ENCODE measurements at places on chromosomes 13 and 19.

DNA sequence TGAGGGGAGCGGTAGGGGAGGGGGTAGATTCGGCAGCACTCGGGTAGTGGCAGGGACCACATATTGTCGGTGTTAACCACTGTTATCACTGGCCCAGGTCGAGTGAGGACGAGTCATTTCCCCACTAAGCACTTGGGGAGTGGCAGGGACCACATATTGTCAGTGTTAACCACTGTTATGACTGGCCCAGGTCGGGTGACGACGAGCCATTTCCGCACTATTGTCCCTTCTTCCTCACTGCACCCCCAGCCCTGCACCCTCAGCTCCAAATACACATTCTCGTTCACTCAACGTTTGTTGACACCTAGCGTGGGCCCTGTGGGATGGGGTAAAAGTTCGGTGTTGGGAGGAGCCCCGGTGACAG, 467 bp upstream of the CLN5 start:
- DNase-seq: no peak

DNA sequence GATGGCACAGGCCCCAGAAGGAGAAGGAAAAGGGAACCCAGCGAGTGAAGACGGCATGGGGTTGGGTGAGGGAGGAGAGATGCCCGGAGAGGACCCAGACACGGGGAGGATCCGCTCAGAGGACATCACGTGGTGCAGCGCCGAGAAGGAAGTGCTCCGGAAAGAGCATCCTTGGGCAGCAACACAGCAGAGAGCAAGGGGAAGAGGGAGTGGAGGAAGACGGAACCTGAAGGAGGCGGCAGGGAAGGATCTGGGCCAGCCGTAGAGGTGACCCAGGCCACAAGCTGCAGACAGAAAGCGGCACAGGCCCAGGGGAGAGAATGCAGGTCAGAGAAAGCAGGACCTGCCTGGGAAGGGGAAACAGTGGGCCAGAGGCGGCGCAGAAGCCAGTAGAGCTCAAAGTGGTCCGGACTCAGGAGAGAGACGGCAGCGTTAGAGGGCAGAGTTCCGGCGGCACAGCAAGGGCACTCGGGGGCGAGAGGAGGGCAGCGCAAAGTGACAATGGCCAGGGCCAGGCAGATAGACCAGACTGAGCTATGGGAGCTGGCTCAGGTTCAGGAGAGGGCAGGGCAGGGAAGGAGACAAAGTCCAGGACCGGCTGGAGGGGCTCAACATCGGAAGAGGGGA, 1.1 kb downstream of the PPP1R12C start:
- DNase-seq: peak; percentile 35

DNA sequence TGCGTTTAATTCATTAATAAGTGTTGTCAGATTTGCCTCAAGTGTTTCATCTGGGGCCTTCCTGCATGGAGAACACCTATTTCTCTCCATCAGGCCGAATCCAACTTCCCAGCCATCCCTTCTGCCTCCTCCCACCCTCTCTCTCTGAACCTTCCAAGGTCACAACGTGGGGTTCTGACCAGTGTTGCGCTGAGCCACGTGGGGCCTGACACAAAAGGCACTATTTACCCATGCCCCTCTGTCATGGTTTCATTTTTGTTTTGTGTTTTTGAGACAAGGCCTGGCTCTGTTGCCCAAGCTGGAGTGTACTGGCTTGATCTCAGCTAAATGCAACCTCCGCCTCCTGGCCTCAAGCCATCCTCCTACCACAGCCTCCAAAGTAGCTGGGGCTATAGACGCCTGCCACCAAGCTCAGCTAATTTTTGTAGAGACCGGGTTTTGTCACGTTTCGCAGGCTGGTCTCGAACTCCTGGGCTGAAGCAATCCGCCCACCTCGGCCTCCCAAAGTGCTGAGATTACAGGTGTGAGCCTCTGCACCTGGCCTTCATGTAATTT, 8.6 kb upstream of the IRGC start:
- no peak for DNase-seq

DNA sequence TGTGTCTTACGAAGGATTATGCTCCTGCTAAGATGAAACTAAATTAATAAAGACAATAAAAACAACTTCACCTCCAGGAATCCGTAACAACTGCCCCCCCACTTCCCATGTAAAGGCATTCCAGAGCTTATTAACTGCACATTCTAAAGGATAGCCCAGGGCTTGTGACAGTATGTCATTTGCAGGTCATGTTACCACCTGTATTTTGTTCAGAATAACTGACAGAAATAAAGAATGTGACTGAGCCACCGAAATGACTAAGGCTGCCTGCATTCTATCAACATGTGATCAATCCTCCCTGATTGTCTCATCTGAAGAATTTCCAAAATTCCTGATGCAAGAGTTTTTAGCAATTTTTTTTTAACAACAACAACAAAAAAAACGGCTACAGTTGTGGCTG, 117.2 kb downstream of the MIPEP start:
- no peak for DNase-seq

- DNase-seq: no peak
Observed at GRCh38 chr19:51000981-51001380, 423 bp downstream of the KLK8 start.

- DNase-seq: no peak
Observed at GRCh38 chr19:40640744-40641143, 39.6 kb downstream of the LTBP4 start.

GRCh38 chr19:40754611-40755247, 3.7 kb downstream of the SNRPA start:
- no peak for DNase-seq

DNA sequence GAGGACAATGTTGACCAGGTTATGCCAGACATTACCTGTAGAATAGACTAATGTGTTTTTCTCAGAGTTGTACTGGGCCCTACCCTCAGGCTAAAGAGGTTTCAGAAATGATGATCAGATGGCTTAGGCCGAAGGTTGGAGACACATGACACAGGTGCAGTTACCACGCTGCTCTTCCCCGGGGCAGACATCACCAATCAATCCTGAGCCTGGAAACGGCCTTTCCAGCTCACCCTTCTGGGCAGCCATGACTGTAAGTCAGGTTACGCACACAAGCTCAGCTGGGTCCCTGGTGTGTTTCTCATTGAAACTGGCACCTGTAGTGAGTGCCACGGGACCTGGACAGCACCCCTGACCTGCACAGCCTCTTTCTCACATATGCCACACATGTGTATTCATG, 299.3 kb downstream of the UQCRFS1 start:
- no peak for DNase-seq

DNA sequence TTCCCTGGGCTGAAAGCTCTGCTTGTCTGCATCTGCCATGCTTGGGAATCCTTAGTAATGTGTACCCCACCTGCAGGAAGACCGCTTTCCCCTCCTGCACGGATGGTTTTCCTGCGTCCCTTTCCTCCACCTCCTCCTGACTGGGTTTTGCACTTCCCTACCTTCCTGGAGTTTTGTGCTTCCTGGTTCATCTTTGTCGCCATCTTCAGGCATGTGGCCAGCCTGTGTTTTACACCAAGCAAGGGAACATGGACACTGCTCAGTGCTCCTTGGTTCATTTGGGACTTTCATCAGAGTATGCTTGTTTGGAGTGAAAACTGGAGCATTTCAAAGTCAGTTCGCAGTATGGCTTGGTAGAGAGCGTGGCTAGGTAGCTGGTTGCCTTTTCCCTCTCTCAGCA, 30.7 kb downstream of the ERICH6B start:
- DNase-seq: peak; percentile 50

DNA sequence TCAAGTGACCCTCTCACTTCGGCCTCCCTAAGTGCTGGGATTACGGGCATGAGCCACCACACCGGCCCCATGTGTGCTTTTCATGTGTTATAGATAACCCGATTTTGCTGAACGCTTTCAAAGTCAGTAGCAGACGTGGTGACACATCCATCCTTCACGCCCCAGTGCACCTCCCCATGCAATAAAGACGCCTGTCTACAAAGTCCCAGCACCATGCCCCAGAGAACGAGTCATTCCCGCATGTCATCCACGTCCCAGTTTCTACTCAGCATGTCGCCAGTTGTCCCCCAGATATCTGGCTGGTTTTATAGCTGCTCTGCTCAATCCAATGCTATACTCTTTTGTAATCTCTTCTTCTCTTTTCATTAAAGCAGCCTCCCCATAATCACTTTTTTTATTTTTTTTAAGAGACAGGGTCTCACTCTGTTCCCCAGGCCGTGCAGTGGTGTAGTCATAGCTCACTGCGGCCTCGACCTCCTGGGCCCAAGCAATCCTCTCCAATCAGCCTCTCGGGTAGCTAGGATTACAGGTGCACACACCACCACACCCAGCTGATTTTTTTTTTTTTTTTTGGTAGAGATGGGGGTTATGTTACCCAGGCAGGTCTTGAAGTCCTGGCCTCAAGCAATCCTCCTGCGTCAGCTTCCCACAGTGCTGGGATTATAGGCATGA, 42.5 kb downstream of the DNM2 start:
- no peak for DNase-seq

DNA sequence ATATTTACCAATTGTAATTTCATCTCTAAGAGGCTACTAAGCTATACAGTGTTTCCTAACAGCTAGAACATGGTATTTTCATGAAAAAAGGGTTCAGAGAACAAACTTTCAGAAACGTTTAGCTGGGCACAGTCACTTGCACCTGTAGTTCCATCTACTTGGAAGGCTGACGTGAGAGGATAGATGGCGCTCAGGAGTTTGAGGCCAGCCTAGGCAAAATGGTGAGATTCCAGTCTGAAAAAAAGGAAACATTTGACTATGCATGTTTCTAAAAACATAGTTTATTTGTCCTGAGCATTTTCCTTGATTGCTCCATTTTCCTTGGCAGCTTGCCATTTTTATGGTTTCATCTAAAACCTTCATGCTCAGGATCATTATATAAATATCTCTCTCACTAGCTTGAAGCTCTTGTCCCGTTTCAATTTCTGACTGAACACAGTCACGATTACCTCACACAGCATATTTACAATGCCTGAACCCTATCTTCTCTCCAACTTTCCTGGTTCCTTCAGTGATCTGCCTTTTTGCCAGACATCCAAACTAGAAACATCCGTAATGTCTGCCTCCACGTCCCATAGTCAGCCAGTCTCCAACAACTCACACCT, 200.8 kb downstream of the RGCC start:
- DNase-seq: no peak

DNA sequence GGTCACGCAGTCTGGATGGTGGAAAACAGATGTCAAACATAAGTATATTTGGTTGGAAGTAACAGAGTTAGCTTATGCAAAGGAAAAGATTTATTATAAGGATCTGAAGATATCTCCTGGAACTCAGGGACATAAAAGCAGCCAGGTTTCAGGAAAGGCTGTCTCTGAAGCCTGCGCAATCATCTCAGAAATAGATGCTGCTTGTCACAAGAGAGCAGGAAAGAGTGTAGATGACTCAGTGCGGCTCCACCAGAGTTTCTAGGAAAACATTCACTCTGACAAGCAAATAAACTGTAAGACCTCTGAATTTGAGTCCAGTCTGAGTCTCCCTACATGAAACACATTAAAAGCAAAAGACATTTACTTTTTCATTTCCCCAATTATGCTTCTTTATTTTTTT, 220.4 kb upstream of the HTR2A start:
- DNase-seq: no peak

DNA sequence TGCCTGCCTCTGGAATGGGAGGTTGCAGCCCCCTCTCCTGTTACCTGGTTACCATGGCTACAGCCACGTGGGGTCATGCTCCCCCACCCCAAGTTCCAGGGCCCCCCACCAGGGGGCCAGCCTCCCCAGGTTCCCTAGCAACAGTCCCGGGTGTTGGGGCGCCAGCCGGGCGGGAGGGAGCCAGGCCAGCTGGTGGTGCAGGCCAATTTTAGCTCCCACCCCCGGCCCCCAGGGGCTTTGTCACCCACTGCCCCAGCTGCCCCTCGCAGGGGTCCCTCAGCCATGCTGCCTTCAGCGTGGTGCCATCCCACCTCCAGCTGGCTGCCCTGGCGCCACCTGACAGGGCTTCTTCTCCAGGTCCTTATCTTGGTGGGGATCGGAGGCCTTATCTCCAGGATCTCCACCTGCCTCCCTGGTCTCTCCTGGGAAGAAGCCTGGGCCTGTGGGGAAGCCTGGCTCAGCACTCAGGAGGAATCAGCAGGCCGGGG, 3.0 kb downstream of the MARK4 start:
- no peak for DNase-seq

GRCh38 chr13:28585561-28585960, 73.4 kb upstream of the POMP start:
- no peak for DNase-seq

GRCh38 chr13:89520468-89520867, 1827.0 kb upstream of the MIR17HG start:
- DNase-seq: no peak

DNA sequence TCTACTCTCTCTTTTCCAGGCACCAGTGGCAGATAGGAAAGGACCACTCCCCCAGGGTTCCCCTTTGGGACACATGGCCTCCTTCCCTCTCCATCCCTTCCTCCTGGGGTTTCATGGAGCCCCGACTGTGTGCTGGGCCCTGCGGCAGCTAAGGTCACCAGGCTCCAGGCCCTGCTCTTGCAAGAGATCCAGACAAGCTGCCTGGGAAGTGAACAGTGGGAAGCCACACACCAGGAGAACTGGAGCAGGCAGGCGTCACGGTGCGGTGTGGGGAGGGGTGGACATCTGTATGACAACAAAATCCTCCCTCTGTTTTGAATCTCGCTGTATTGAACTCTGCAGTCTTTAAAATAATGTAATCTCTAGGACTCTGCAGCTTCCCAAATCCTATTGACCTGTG, 330.1 kb downstream of the UQCRFS1 start:
- no peak for DNase-seq

DNA sequence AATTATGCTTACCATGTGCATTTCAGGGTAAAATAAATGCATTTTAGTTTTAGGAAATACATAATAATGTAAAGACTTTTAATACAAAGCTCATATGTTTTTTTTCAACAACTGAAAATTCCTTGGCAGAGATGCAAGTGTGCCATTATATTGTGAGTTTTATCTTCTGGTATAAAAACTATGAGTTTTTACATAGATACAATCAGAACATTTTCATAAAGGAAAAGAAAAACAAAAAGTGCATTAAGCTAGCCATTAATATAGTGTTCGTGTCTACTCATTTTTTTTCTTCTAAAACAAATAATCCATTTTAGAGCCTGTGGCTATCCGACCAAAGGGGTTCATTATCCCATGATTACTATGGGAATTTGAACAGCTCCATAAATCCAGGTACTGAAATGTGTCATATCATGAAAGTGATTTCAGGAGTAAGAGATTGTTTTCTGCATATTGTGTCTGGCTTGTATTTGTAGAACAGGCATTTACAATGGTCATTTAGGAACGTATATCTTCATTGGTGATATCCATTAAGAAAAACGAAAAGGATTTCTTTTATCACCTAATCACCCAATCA, 236.9 kb upstream of the SLC10A2 start:
- no peak for DNase-seq

DNA sequence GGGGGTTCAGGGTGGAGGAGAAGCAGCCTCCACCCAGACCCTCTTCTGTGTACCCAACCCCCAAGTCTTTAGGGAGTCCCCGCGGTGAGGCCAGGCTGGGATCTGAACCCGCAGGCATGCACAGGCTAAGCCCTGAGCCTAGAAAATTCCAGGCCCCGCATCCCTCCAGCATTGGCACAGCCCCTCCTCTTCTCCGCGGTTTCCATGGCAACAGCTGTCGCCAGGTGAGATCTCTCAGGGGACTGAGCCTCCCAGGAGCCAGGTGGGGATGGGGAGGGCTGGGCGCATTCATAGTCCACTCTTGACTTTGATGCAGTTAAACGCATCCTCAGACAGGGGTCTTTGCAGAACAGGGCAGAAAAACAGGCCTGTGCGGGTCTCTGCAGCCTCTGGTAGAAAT, 48.3 kb upstream of the USP29 start:
- no peak for DNase-seq

- DNase-seq: no peak
Observed at GRCh38 chr13:28373810-28374209, 121.1 kb downstream of the FLT1 start.

Data from Caco-2 (cell line).